ENCODE measurements at places on chromosomes 2 and 18. TPM values are rescaled to one million over a fixed set of nuclear protein-coding genes. Genes with fewer than 3 reads are reported as not detected.

The STK11IP gene
- total RNA-seq: 23.4 TPM

The ACTR1B gene
- total RNA-seq: 55.1 TPM

The SP9 gene
- total RNA-seq: 0.88 TPM

The FAM228A gene
- total RNA-seq: 4.6 TPM

The PIKFYVE gene
- total RNA-seq: 60.0 TPM

The RUFY4 gene
- 0.06 TPM for total RNA-seq

The PLGLB1 gene
- total RNA-seq: 10.0 TPM
